ENCODE measurements at places on chromosomes 7 and 10.

GRCh38 chr7:157918326-157919080 is 581.7 kb downstream of the DNAJB6 start:
- H3K36me3 ChIP-seq, result no peaks in the 10 kb centered on the region
- DNase-seq, result no peak
- no peaks in the 10 kb centered on the region for H3K27me3 ChIP-seq
- H3K4me3 ChIP-seq, result no peak overlapping the region
- no peaks in the 10 kb centered on the region for H3K4me1 ChIP-seq

DNA sequence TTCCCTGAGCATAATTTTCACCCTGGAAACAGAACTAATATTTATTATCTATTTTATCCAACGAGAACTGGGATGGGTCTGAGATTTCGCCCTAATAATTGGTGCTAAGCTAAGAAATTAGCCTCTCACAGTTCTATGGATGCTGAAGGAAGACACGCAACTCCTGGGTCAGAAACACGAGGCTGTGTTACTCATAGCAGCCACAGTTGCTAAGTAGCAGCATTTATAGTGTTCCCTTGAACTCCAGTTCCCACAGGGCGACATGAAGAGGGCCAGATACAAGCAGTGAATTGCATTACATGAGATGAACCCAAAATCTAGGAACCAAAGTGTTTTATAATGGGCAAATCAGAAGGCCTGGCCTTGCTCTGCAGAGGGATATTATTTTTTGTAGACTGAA is 109.8 kb upstream of the AGR3 start:
- H3K36me3 ChIP-seq, result no peaks in the 10 kb centered on the region
- no peak for DNase-seq
- H3K4me1 ChIP-seq, result peaks cover 5% of the 10 kb centered on the region
- no peaks in the 10 kb centered on the region for H3K27me3 ChIP-seq
- no peak overlapping the region for H3K4me3 ChIP-seq

DNA sequence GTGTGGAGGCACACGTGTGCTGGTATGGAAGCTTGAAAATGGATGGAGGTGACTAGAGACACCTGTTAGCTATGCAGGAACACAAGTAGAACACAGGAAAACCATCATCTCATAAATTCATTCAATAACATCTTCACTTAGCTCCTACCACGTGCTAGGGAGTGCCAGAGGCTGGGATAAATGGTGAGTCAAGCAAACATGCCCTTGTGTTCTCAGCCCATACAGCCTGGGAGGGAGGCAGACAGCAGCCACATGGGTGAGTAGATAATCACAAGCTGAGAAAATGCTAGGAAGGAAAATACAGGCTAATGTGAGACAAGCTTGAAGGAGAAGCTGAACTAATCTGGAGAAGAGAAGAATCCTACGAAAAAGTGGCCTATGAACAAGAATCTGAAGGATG is 468.0 kb upstream of the ZMIZ1 start:
- H3K4me3 ChIP-seq, result no peak overlapping the region
- no peaks in the 10 kb centered on the region for H3K27me3 ChIP-seq
- H3K4me1 ChIP-seq, result no peaks in the 10 kb centered on the region

DNA sequence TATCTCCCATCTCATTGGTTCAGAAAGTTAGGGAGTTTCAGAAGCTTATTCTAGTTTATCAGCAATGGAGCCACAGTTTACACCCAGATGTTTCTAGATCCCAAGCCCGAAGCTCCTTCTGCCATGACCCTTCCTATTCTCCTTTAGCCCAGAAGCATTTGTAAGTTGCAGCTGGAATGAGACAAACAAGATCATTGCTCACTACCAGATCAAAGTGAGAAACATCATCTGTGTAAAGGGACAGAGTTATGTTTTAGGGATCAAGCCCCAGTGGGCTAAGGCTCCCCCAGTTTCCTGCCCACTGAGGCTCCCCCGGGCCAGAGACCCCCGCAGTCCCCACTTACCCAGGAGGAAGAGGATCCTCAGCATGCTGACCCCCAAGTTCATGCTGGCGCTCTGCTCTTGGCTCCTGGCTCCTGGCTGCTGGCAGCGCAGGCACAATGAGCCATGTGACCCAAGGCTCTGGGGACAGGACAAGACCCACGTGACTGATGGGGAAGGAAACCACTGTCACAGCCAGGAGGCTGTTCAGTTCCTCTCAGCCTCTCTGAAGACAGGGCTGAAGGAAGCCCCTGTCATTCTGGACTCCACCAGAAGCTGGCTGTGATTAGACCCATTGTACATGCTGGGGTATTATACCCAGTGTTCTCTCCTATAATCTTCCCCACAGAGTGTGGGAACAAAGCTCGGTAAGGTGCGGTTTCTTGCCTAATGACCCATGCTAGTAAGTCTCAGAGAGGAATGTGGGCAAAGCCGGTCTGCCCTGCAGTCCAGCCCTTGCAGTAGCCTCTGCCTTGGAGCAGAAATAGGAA is at the start of gene TMEM273:
TMEM273 (minus strand) TSS at position 442 of the 812 bp plus-strand sequence; CDS start at position 387, 55 bp downstream.
- peak within 1 kb of the TSS; percentile 10 for H3K4me3 ChIP-seq
- peak; percentile 35 for DNase-seq
- peak within 1 kb of the TSS; percentile 73 for H3K27ac ChIP-seq
- H3K27me3 ChIP-seq, result no peaks in the 10 kb centered on the region
- H3K4me1 ChIP-seq, result no peaks in the 10 kb centered on the region
- H3K36me3 ChIP-seq, result no peaks in the 10 kb centered on the region

GRCh38 chr10:101287997-101288635 is 58.9 kb upstream of the LBX1 start:
- no peak for DNase-seq
- peaks cover 3% of the 10 kb centered on the region for H3K27me3 ChIP-seq
- H3K4me3 ChIP-seq, result no peak overlapping the region
- no peaks in the 10 kb centered on the region for H3K36me3 ChIP-seq
- no peak overlapping the region for H3K27ac ChIP-seq

DNA sequence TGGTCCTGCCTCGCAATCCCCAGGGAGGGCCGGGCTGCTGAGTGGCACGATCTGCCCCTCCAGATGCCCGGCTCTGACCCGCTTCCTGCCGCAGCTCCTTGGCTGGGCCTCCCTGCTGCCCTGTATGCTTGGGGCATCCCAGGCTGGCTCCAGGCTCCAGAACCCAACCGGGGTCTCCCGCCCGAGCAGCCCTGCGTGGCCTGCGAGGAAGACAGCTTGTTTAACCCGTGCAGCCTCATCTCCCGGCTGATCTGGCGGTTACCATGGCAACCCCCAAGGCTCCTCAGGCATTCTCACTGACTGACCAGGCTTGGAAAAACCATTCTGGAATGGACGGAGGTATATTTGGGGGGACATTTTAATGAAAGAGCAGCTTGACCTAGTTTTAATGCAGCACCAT is 232.4 kb upstream of the MYO3A start:
- DNase-seq, result no peak
- no peak overlapping the region for H3K27ac ChIP-seq
- no peaks in the 10 kb centered on the region for H3K27me3 ChIP-seq

- H3K4me3 ChIP-seq, result no peak overlapping the region
- peaks cover 1% of the 10 kb centered on the region for H3K4me1 ChIP-seq
- no peak for DNase-seq
- H3K27me3 ChIP-seq, result no peaks in the 10 kb centered on the region
- H3K36me3 ChIP-seq, result no peaks in the 10 kb centered on the region
Observed at GRCh38 chr7:143885951-143886350, 16.0 kb downstream of the TCAF1 start.

- H3K4me1 ChIP-seq, result peaks cover 12% of the 10 kb centered on the region
- no peak overlapping the region for H3K4me3 ChIP-seq
- H3K36me3 ChIP-seq, result no peaks in the 10 kb centered on the region
Observed at GRCh38 chr7:96122746-96123145, 199.2 kb downstream of the SLC25A13 start.

DNA sequence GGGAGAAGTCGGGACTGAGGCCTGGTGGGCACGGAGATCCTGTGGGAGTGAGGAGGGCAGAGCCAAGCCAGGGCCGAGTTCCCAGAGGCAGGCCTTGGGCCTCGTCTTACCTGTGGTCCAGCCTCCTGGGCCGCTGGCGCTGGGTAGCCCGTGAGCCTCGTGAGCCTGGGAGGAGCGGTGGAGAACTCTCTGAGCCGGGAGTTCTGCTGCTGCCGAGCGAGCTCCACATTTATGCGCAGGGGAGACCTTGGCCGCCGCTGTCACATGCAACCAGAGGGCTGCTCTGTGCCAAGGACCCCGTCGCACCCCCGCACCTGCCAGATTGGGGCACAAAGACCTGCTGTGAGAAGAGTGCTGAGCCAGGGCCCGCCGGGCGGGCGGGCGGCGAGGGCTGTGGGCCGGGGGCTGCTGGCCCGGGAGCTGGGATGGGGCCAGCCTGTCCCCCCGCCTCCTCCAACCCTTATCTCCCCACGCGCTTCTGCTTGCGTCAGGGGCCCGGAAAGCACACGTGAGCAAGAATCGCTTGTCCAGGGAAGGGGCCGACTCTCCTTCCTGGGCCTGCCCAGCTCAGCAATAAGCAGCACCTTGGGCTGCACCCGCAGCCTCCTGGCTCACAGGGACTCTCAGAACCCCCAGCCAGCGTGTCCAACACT is 10.2 kb downstream of the VENTX start:
- H3K4me3 ChIP-seq, result no peak overlapping the region
- no peak overlapping the region for H3K27ac ChIP-seq
- H3K27me3 ChIP-seq, result peaks cover 2% of the 10 kb centered on the region
- H3K4me1 ChIP-seq, result peaks cover 4% of the 10 kb centered on the region
- H3K36me3 ChIP-seq, result no peaks in the 10 kb centered on the region

GRCh38 chr7:104979167-104979841 is 34.7 kb upstream of the KMT2E start:
- no peaks in the 10 kb centered on the region for H3K27me3 ChIP-seq
- H3K27ac ChIP-seq, result no peak overlapping the region
- H3K4me3 ChIP-seq, result no peak overlapping the region
- no peak for DNase-seq
- H3K4me1 ChIP-seq, result no peaks in the 10 kb centered on the region
- H3K36me3 ChIP-seq, result no peaks in the 10 kb centered on the region

DNA sequence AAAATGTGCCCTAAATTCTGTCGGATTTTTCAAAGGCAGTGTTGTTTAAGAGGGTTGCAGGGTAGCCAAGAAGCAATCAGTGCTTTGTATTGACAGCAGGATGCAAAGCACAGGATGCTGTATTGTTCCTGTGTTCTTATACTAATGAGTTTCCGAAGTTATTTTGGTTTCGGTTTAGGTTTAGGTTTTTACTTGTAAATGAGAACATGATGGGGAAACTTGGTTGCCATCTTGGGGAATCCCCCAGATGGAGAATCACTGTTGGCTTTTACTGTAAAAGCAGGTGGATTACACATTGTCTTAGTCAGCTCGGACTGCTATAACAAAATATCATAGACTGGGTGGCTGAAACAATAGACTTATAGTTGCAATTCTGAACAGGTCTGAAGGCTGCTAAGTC is 72.1 kb downstream of the INHBA start:
- H3K4me3 ChIP-seq, result no peak overlapping the region
- DNase-seq, result no peak
- no peaks in the 10 kb centered on the region for H3K27me3 ChIP-seq

DNA sequence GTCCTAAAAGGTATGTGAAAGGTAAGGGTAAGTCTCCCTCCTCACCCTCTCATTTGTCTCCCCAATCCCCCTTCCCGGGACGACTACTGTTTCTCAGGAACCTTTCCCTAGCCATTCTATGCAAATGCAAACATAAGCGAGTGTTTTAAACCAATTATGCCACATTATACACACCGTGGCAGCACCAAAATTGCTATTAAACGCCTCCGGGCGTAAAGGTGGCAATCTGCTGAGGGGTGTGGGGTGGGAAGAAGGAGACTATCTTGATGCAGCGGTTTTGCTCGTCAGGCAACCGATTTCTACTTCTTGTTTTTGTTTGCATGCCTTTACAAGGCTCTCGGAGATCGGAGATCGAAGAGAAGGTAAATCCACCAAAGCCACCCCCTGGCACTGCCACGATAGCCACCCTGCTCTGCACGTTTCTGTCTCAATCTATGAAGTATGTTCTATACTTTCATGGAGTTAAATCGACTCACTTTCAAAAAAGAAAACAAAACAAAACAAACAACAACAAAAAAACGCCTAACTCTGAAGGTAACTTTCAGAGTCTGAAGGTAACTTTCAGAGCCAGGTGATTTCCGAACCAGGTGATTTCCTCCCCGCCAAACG is 46.0 kb upstream of the CDK1 start:
- H3K4me3 ChIP-seq, result peak overlapping the region; percentile 19
- H3K27ac ChIP-seq, result no peak overlapping the region
- no peaks in the 10 kb centered on the region for H3K27me3 ChIP-seq

- H3K4me3 ChIP-seq, result no peak overlapping the region
- peak overlapping the region; percentile 26 for H3K27ac ChIP-seq
Observed at GRCh38 chr10:14611968-14612693, 162.6 kb downstream of the FAM107B start.

DNA sequence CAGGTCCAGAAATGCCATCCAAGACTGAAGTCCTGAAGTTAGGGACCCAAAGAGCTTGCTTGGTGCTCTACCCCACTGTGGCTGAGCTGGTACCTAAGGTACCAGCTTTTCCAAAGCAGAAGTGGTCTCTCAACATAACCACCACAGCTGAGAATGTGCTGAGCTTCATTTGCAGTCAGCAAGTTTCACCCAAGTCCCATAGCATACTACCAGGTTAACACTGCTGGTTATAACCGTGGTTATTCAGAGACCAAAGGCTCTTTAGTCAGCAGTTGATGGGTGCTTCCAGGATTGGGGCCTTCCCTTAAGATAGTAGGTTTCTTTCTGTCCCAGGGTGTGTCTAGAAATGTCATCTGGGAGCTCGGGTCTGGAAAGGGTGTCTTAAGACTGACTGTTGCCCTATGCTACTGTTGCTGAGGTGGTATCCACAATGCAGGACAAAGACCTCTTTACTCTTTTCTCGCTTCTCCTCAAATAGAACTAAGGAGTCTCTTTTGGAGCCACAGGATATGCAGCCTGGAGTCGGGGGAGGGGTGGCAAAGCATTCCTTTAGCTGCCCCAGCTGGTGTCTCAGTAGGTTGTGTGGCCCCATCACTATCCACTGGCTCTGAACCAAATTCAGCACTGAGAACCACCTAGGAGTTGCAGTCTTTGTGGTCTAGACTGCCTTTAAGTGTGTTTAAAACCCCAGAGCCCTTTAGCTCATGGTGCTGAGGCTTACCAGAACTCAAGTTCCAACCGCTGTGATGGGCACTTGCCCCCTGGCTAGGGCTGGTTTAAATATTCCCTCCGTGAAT is 354.9 kb upstream of the SEMA3C start:
- H3K4me1 ChIP-seq, result no peaks in the 10 kb centered on the region
- no peaks in the 10 kb centered on the region for H3K27me3 ChIP-seq
- DNase-seq, result no peak
- no peak overlapping the region for H3K4me3 ChIP-seq

DNA sequence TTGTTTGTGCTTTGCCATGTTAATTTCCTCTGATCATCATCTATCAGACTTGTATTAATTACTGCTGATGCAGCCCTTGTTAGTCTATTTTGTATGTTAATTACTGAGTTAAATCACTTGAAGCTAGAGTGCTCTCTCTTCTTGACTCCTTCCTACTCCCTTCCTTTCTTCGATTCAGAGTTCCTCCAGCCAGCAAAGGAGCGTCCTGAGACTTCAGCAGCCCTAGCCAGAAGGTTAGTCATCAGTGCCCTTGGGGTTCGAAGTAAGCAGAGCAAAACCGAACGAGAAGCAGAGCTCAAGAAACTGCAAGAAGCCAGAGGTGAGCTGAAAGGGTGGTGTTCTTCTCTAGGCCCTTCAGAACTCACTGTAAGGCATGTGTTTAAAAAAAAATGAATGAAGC is 32.1 kb downstream of the LOXL4 start:
- H3K27me3 ChIP-seq, result no peaks in the 10 kb centered on the region
- peaks cover 8% of the 10 kb centered on the region for H3K36me3 ChIP-seq
- no peaks in the 10 kb centered on the region for H3K4me1 ChIP-seq
- DNase-seq, result no peak

Data from liver (tissue), 10 donors.